ENCODE measurements at places on chromosomes 1 and 21.

DNA sequence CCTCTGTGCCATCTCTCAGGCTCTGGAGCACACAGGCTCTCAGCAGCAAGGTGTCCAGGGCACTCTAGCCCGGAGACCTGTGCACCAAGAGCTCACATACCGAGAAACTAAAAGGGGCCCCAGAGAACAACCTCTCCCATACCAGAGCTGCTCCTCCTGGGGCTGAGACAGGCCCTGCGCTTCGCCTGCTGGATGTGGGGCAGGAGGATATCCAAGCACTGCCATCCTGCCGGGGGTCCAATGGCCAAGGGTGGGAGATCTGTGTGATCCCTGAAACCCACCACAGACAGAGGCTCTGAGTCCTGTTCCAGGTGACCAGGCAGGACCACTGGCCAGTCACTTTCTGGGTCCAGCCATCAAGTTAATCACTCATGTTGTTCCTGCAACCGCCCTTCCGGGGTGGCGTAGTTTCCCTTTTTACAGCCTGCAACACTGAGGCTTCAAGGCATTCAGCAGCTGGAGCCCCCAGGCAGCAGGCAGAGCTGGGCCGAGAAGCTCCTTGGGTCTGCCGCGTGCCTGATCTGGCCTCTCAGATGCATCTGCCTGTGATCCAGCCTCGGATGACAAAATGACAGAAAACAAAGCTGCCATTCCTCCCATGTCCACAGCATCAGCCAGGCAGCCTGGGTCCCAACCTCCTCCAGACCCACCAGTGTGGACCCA, 36.7 kb upstream of the ACTRT2 start:
- DNase-seq: no peak

- no peak for DNase-seq
Observed at GRCh38 chr21:37237764-37238163, 29.4 kb downstream of the VPS26C start.

DNA sequence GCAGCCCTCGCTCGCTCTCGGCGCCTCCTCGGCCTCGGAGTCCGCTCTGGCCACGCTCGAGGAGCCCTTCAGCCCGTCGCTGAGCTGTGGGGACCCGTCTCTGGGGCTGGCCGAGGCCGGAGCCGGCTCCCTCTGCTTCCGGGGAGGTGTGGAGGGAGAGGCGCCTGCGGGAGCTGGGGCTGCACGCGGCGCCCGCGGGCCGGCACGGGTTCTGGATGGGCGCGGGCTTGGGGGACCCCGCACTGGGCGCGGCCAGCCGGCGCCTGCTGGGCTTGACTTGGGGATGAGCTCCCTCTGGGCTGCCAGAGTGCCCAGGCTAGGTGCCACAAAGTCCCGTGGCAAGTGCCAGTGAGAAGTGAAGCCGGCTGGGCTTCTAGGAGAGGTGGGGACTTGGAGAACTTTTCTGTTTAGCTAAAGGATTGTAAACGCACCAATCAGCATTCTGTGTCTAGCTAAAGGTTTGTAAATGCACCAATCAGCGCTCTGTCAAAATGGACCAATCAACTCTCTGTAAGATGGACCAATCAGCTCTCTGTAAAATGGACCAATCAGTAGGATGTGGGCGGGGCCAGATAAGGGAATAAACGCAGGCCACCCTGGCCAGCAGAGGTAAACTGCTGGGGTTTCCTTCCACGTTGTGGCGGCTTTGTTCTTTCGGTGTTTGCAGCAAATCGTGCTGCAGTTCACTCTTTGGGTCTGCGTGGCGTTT, 20.2 kb downstream of the EXOC8 start:
- no peak for DNase-seq

DNA sequence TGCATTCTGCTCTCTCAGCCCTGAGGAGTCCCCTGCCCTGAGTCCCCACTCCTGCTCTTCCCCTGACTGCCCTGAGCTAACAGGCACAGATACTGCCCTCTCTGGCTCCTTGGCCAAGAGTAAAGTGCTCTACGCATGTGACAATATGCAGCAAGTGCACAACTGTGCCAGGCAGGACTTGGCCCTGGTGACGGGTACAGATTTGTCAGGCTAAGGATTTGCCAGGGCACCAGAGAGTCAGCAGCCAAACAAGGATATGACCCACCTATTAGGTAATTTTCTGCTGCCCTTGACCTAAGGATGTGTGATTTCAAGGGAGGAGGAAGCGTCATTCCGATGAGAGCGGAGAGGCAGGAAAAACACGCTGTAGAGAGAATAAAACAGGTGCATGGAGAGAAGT, 339.0 kb downstream of the PTPRU start:
- no peak for DNase-seq

DNA sequence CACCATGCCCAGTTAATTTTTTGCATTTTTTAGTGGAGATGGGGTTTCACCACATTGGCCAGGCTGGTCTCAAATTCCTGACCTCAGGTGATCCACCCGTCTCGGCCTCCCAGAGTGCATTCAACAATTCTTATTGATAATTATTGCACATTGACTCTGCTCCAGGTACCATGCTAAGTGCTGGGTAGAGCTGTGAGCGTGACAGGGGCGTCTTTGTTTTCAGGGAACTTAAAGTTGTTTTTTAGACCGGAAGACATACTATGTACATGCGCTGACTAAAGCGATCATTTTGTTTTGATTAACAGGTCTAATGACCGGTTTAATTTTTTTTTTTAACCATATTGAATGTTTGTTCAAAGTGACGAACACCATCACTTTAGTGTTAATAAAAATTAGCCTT, 4.0 kb downstream of the CD247 start:
- no peak for DNase-seq

DNA sequence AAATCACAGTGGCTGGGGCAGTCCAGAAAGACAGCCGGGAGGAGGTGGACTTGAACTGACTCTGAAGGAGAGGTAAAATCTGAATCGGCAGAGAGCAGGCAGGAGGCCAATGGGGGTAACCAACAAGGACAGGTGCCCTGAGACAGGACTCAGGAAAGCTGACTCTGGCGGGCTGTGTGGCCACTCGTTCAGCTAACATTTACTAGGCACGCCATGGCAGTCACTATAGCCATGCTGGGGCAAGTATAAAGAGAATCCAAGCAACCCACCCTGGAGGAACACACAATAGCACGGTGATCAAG, 7.4 kb downstream of the TIAM1 start:
- no peak for DNase-seq

- no peak for DNase-seq
Observed at GRCh38 chr1:116078699-116079223, 32.4 kb upstream of the MAB21L3 start.

DNA sequence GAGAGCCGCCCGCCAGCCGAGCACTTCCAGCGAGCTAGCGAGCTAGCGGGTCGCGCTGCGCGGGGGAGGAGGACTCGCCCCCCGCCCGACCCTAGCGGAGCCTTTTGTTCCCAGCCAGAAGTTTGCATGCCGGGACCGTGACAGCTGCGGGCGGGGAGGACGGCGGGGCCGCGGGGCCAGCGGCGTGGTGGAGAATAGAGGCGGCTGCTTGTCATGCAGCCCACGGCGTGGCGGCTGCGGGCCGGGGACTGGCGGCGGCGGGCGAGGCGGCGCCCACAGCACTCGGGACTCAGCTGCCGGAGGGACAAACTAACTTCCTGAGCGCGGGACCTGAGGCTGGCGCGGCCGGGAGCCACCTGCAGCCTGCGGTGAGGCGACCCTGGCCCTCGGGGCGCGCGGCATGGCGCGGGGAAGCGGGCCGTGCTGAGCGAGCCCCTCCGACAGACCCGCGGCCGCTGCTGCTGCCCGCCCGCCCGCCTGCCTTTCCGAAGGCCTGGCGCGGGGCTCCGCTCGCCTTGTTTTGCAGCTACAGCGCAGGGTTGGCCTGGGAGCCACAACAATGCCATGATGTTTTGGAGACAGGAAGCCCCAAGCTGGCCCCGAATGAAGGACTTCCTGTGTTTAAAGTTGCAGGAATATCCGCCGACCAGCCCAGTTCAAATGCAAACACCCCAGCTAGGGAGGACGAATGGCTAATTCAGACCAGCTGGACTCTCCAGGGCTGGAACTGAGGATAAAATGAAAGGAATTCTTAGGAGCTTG, 82.2 kb upstream of the BMP8A start:
- no peak for DNase-seq

DNA sequence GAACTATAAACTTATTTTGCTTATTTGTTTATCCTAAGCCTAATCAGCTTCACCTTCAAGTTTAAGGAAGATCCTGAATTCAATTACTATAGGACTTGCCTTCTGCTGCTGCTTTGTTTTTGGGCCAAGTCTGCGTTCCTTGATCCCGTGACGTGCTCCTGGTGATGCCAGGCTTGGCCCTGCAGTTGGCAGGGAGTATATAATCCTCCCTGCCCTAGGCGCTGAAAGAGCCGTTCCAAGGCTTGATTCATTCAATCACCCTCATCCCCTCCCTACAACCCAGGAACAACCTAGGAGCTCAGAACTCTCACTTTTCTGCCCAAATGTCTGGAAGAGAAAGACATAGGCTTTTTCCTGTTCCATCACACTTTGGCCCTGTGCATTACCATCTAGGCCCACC, 12.4 kb upstream of the LRRN2 start:
- no peak for DNase-seq

DNA sequence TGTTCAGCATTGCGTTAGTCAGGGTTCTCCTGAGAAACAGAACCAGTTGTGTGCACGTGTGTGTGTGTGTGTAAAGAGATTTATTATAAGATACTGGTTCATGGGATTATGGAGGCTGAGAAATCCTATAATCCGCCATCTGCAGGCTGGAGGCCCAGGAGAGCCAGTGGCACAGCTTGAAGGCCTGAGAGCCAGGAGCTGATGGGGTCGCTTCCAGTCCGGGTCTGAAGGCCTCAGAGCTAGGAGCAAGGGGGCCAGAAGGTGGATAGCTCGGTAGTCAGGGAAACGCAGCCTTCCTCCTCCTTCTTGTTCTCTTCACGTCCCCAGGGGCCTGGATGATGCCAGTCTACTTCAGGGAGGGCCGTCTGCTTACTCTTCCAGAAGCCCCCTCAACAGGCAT, 37.7 kb downstream of the FAAP20 start:
- DNase-seq: no peak

GRCh38 chr1:87915771-87916170, 587.1 kb downstream of the LMO4 start:
- DNase-seq: no peak

DNA sequence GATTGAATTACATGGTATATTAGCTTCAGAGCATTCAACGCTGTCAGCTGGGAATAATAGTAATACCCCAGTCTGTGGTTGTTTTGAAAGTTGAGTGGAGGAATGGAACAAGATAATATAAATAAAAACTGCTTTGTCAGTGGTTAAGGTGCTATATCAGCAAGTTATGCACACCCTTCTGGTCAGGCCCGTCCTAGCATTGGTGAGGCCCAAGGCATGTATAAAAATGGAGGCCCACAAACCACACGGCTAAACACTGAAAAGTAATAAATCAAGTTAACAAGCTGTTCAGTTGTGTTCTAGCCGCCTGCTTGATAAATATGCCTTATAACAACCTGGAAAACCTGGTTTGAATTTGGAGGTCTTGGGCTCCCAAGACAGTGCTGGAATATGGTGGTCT, 77.4 kb downstream of the PSMG1 start:
- no peak for DNase-seq

GRCh38 chr21:42079008-42079938, 8.2 kb downstream of the UMODL1 start:
- no peak for DNase-seq

DNA sequence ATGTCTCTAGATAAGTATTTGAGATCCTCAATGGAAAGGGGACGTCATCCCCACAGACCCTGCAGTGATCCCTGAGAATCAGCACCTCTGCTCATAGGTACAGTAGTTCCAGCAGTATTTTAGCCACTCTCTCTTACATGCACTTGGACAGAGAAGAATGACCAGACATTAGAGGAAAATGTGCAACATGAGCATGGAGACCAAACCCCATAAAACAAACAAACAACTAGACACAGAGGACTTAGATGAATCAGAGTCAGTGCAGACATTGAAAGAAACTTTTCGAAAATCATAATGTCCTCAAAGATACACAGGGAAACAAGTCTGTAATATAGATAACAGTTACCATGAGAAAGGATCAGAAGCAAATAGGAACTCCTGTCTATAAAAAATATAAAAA, 108.2 kb downstream of the LYPLAL1 start:
- DNase-seq: no peak

GRCh38 chr1:9004700-9005394, 21.4 kb downstream of the SLC2A7 start:
- DNase-seq: peak; percentile 71

DNA sequence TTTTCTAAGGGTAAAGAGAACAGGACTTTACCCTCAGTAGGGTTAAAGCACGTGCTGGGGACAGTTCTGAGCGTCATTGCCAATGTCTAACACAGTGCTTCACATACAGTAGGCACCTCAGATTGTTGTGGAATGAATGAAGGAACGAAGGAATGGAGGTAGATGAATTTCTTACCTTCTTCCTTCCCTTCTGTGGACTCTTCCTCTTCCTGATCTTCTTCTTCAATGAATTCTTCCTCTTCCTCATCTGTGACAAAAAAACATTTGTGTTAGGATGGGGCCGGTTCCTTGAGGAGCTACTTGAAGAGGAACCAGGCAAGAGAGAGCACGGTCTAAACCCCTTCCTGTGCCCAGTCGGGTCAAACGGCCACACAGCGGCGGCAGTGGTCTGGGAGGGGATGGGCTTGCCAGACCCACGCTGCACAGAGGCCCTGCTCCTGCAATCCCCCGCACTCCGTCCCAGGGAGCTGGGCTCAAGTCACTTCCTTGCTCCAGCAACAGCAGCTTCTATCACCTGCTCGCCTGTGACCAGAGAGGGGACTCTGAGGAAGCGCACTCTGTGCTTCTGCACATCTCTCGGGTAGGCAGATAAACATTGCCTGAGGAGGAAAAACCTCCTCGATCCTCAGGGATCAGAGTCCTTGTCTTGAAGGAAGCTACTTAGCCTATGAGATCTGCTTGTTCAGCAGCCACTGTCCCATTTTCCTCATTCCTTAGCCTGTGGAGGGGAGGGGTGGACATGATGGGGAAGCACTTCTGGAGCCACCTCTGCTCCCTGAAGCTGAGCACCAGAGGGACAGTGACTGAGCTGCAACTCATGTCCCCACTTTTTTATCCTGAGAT, 8.0 kb upstream of the SLC30A2 start:
- DNase-seq: no peak

DNA sequence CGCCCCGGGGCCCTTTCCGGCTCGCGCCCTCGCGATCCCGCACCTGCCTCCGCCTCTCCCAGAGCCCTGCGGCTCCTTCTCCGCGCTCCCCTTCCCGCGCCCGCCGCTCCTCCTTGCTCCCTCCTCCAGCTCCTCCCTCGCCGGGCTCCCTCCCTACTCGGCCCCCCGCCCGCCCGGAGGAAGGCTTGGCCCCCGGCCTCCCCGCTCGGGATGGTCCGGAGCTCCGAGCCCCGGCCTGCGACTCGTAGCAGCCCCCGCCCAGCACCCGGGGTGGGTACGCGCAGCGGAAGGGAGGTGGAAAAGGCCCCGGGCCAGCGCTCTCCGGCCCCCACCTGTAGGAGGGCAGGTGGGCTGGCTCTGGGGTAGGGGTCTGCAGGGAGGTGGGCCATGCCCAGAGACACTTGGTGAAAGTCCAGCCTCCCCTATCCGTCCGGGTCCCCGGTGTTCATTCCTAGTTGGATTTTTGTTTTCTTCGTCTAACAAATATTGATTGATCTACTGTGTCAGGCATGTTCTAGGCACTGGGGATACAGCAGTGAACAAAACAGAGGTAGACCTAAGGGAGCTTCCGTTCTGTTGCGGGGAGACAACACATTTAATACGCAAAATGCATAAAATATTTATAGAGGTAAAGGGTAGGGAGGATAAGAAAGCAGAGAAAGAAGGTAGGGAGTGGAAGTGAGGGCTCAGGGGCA, at the start of gene HTR1D:
Gene HTR1D (minus strand): TSS at position 82 of the 695 bp plus-strand sequence. CDS start 23,283 bp downstream, outside the sequence.
- DNase-seq: no peak
